ENCODE measurements at places on chromosomes 3 and 15.

DNA sequence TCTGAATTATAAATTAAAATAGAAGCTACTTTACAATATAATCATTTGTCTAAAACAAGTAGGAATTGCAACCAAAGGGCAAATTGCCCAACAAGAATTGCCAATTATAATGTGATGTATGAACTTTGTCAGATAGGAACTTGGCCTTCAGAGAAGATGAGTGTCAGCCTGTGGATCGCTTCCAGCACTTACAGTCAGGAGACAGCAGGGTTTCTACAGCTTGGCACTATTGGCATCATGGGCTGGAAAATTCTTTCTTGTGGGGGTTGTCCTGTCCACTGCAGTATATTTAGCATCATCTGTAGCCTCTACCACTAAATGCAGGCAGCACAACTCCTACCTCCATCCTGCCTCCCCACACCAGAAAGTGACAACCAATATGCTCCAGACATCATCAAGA is 48.1 kb upstream of the CRBN start:
- DNase-seq, result no peak

GRCh38 chr15:89649716-89650115 is 5.6 kb downstream of the KIF7 start:
- no peak for DNase-seq

- no peak for DNase-seq
These were observed 202.4 kb upstream of the GADL1 start for GRCh38 chr3:31096661-31097395.

DNA sequence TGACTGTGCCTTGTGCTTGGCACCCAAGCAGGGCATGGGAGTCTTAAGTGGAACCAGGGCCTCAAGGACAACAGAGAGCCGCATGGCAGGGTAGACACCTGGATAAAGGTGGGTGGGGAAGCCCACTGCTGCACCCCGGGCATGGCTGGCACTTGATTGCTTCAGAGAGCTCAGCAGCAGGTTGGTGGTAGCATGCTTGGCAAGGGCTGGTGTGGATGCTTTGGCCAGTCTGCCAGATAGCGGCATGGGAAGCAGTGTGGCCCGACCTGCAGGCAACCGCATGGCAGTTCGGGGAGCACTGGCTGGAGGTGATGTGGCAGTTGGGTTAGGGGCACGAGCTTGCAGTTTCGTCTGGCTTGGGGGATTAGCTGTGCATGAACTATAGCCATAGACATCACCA is 2.5 kb downstream of the CCDC71 start:
- no peak for DNase-seq

- no peak for DNase-seq
These were observed 40.3 kb upstream of the TM4SF1 start for GRCh38 chr3:149417727-149418126.

DNA sequence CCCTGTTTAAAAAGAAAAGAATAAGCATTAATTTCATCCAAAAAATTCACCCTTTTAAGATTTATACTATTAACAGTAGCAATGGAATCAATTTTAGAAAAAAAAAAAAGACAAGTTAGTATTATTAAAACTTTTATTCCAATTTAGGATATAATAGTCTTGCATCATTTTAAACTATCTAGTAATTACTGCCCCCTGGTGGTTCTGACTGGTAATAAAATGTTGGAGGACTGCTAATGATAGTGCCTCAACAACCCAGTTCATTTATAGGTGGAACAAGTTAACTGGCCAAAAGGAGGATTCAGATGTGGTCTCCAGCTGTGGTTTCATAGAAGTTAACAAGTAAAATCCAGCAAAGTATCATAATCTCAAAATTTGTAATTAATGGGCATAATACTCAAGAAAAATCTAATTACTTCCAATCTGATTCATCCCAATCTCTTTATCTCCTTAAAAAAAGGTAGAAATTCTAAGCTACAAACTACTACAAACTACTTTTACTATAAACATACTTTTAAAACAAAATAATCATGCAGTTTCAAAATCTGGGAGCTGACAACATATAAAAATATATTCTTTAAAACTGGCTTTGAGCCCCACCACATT is 30.7 kb upstream of the WDR49 start:
- no peak for DNase-seq

- DNase-seq, result no peak
These were observed 1.1 kb upstream of the SSUH2 start for GRCh38 chr3:8645712-8646111.

DNA sequence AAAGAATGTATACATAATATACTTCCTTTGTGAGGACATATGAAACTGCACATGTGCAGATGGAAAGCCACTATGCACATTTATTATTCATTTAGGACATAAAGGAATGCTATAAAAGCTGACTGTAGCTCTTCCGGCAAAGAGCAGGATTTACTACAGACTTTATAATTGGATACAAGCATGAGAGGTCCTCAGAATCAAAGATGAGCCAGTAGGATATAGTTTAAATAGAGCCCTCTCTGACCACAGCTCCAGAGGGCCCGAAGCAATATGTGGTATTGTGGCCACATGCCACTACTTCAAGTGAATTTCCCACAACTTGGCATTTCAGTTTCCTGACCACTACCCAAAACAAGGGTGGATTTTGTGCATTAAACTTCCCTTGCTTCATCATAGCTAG is 140.9 kb downstream of the ATP8B4 start:
- DNase-seq, result no peak

- DNase-seq, result no peak
These were observed 12.0 kb downstream of the FSTL1 start for GRCh38 chr3:120438665-120439370.
